Activated CD4-positive, alpha-beta T cell treated with anti-CD3 and anti-CD28 coated beads, Interleukin-10, Interleukin-2, amounts not matched to agents 100 ng/mL and 50 ng/mL, durations not matched to agents 16 hours and 8 hours (primary cell): ENCODE measurements at places on chromosomes 16 and 17.

- DNase-seq: no peak
These were observed 715 bp downstream of the ENDOV start for GRCh38 chr17:80415626-80416137.

DNA sequence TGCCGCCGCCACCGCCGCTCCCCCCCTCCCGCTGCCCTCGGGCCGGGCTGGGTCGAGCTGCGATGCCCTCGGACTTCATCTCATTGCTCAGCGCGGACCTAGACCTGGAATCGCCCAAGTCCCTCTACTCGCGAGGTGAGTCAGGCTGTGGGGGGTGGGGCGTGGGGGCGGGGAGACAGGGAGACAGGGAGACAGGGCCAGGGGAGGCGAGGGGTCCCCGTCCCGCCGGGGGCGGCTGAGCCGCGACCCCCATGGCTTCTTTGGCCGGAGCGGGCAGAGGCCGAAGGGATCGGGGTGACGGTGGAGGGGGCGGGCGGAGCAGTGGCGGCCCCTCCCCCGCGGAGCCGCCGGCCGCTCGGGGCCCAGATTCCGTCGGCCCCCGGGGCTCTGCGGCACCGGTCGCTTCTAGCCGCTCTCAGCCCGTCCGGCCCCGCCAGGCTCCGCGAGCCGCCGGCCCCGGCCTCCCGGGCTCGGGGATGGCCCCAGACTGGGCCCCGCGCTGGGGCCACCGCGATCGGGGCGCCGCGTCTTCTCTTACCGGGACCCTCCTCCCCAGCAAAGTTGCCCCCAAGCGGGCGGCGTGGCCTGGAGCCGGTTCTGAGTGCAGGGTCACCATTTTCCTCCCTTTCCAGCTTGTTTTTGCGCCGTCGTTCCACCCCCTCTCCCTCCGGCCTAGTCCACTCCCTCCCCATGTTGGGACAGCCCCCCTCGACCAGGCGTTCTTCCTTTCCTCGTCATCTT lies 644 bp downstream of the NFAT5 start:
- DNase-seq: peak; percentile 42

DNA sequence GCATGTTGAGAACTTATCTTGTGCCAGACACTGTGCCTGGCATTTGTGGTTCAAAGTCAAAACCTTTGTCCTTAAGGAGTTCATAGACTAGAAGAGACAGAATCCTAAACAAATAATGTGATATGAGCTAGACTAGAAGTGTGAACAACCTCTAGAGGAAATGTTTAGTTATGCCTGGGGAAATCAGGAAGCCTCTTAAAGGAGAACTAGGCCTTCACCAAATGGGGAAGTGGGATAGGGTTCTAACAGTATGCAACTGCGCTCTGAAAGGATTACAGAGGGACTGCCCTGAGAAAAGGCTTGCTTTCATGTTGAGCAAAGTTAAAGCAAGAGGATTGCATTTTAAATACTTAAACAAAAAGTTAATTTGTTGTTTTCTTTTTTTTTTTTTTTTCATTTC lies 4.9 kb downstream of the RUNDC1 start:
- DNase-seq: no peak

- no peak for DNase-seq
These were observed 1.1 kb upstream of the RHBDL1 start for GRCh38 chr16:674214-674881.

GRCh38 chr16:7397901-7398300 lies 65.3 kb downstream of the RBFOX1 start:
- DNase-seq: no peak

GRCh38 chr16:47029724-47030123 lies 56.2 kb upstream of the DNAJA2 start:
- DNase-seq: no peak

GRCh38 chr16:56369202-56369601 lies 56.1 kb downstream of the AMFR start:
- no peak for DNase-seq

DNA sequence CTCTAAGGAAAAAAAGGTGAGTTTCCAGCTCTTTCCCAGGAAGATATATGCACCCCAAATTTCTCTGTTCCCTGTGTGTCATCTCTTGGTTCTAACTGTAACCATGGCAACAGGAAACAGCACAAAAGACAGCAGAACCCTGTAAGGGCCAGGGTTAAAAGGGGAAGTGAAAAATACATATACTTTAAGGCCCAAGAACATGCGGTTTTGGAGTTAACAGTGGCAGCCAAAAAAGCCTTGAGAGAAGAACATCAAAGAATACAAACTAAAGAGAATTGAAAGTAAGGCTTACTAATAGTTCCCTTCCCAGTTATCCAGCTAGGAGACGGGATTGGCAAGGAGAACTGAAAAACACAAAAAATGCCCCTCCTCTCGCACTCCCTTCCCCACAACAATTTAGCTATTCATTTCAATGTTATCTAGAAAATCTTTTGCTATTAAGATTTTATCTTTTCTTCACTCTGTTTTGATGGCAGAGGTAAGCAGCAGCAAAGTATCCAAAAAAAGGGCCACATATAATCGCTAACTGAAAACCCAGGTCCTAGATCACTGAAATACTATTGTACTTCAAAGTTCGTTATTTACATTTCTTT lies 1.5 kb downstream of the SPOP start:
- DNase-seq: peak; percentile 79
